ENCODE measurements at places on chromosomes 11 and 22.
A peak's percentile ranks its signal among the peaks of the same experiment; 100 is the strongest.

DNA sequence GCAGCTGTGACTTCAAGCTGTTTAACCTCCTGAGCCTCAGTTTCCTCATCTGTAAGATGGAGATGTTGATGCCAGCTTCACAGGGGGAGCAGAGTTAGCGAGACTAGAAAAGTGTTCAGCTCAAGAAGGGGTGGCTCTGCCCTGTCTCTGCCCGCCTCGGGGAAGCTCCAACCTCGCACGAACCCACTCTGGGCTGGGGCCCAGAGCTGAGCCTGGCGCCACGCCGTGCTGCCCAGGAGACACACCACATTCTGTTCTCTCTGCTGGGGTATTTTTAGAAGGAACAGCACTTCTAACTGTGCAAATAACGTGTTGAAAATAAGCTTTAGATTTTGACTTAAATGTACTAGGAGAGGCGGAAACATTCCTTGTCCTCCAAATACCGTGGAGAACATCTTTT lies 74.1 kb downstream of the PHF21B start:
- DNase-seq, result no peak

DNA sequence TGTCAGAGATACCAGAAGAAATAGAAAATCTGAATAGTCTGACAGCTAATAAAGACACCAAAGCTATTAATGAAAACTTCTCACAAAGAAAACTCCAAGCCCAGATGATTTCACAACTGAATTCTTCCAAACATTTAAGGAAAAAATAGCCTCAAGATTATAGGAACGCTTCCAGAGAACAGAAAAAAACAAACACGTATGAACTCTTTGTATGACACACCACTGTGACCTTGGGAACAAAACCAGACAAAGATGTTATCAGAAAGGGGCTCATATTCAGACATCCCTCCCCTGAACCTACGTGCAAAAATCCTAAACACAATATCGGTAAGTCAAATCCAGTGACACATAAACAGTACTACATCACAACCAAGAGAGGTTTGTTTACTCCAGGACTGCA lies 23.5 kb downstream of the CERK start:
- DNase-seq, result no peak

DNA sequence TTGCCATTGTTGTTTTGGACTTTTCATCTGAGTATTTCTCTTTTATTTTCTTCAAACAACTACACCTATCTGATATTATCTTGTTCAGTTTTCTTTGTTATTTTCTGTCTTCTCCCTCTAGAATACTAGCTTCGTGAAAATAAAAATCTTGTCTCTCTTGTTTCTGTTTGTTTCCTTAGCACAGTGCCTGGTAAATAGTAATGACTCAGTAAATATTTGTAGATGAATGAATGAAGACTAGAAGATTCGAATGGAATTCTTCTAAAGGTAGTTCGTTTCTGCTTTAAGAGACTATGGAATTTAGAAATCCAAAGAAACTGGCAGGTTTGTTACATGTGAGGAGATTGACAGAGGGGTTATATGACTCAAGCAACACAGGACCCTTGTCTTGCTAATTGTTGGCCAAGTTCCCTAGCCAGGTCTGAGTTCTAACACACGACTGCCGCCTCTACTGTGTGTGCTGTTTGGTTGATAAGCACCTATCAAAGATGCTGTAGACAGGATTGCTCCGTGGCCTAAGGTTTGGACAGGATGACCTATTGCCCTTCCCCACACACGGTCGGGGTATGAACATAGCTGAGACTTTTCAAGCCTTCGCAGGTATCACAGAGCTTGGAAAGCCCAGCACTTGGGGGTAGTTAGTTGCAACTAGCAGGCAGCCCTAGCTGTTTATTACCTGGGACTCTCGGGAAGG lies 831 bp upstream of the TMEM135 start:
- DNase-seq, result no peak

DNA sequence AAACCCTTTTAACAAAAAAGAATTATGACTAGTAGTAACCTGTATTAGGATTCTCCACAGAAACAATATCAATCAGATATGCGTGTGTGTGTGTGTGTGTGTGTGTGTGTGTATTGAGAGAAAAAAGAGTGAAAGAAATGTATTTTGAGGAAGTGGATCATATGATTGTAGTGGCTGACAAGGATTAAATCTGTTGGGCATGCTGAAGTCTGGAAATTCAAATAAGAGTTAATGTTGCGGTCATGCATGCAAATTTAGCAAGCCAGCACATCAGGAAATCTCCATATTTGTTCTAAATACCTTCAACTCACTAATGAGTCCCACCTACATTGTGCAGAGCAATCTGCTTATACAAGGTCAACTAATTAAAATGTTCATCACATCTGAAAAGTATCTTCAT lies 46.8 kb upstream of the IGLL5 start:
- no peak for DNase-seq

- DNase-seq, result peak; percentile 25
These were observed 22.1 kb upstream of the IGLL5 start for GRCh38 chr22:22865311-22866072.

DNA sequence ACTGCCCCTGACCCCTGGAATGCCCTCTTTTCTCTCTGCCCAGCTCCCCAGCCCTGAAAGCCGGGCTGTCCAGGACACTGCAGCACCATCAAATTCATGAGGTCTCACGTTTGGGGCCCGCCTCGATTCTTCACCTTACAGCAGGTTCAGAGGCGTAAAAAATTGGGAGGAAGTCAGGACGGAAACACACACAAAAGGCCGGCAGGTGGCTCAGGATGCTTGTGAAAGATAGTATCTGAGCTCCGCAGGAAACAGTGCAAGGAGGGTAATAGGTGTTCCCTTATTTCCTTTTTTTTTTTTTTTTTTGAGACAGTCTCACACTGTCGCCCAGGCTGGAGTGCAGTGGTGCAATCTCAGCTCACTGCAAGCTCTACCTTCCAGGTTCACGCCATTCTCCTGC lies 4.1 kb downstream of the RFPL2 start:
- DNase-seq, result peak; percentile 37

DNA sequence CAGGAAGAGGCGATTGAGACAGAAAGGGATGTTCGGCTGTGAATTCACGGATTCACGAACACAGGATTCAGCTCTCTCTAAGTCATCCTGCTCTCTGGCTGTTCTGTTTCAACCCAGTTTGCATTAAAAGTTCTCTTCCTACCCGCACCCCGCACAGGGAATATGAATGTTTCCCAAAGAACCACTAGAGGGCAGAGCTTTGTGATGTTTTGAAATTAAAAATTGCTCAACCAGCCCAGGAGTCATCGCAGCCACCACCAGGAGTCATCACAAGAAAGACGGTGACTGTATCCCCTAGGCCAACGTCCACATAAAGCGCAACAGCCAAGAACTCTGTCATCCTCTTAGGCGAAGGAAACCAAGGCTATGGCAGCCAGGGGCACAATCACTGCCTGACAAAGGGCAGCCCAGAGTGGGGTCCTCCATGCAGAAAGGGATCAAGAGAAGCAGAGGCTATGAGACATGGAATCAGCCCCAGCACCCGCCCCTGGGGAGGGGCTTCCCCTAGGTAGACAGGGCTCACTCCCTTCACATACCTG lies 122.4 kb downstream of the WT1 start:
- peak; percentile 25 for DNase-seq

DNA sequence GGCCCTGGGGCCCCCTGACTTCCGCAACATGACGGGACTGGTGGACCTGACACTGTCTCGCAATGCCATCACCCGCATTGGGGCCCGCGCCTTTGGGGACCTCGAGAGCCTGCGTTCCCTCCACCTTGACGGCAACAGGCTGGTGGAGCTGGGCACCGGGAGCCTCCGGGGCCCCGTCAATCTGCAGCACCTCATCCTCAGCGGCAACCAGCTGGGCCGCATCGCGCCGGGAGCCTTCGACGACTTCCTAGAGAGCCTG lies 992 bp downstream of the LRFN4 start:
- DNase-seq, result no peak

- no peak for DNase-seq
These were observed 8.0 kb downstream of the MRTFA start for GRCh38 chr22:40628354-40629042.

DNA sequence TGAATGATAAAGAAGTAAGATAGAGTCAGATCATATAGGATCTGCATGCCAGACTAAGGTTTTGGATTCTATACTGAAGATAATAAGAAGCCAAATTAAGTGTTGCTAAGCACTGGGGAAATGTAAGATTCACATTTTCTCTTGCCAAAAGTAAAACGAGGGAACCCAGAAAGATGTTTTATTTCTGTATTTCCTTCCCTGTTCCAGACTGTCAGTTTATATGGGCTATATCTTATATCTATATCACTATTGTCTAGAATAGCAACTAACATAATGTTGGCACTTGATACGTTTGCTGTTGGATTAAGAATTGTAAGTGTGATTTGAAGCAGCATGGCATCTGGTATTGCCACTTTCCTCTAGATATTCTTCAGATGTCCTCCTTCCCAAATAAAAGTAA lies 8.3 kb downstream of the OR52E6 start:
- no peak for DNase-seq

DNA sequence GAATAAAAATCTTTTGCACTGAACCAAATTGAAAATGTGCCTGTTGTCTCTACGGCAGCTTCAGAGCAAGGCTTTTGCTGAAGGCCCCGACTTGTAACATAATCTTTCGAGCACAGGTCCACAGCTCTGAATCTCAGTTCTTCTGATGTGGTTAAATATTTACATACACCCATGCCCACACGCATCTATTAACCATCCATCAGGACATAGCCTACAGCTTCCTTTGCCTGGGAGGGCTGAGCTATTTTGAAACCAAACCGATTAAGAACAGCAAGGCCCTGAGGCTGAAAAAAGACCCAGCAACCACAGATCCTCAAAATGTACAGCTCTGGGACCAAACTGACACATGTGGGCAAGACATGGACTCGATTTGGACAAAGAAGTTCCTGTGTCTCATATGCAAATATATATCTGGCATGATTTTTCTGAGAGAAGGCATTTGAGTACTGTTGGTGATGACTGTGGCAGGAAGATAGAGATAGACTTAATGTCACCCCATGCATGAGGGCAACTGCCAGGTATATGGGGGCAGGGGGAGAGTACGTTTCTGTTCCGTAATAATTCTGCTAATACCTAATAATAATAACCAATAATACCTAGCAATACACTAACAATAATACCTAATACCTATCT lies 322.7 kb upstream of the PLET1 start:
- DNase-seq, result no peak

GRCh38 chr11:19117760-19118097 lies 761 bp downstream of the ZDHHC13 start:
- no peak for DNase-seq

DNA sequence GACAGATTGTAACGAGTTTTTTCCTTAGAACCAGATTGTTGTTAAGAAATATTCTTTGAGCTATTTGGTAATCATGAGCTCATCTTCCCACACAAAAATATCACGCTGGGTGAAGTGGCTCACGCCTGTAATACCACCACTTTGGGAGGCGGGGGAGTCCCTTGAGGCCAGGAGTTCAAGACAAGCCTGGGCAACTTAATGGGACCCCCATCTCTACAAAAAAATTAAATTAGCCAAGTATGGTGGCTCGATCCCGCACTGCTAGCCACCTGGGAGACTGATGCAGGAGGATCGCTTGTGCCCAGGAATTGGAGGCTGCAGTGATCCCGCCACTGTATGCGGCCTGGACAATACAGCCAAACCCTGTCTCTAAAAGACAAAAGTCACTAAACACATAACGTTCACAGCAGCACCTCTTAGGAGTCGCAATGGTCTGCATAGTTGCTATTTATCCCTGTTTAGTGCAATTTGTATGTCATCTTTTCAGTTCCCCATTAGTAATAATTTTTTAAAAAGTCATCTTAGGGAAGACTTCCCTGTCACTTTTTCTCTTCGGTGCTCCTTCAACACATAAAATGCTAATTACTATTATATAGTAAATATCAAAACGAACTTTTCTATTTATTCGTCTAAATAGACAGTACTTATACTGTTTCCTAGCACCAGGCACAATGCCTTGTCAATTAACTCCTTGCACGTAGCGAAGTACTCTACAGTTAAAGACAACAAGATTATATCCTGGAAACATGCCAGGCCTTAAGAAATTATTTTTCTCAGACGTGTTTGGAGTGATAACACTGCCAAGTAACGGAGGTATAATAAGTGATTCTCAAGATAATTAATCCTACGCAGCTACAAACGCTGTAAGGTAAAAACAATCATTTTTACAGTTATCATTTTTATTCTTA lies 1.1 kb downstream of the ST13 start:
- peak; percentile 3 for DNase-seq

- DNase-seq, result no peak
These were observed 6.4 kb downstream of the MYEOV start for GRCh38 chr11:69300120-69301060.

- DNase-seq, result peak; percentile 6
These were observed 26.2 kb upstream of the PARVG start for GRCh38 chr22:44154436-44154942.

DNA sequence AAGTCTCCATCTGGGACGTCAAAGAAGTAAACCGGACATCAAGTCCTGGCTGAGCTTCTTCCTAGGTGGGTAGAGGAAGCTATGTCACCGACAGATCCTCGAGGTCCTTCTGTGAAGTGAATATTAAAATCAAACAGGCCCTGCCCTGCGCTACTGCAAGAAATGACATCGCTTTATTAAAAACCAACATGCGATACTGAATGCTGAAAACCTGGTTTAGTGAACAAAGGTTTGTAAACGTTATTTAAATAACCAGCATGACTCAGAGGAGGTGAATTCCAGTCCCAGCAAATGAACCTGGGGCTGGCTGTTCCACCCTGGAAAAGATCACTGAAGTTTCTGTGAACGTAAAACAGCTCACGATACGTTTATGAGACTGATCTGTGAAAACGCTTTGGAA lies 645 bp downstream of the RTCB start:
- peak; percentile 37 for DNase-seq

GRCh38 chr11:108914211-108914610 lies 249.3 kb downstream of the DDX10 start:
- no peak for DNase-seq

DNA sequence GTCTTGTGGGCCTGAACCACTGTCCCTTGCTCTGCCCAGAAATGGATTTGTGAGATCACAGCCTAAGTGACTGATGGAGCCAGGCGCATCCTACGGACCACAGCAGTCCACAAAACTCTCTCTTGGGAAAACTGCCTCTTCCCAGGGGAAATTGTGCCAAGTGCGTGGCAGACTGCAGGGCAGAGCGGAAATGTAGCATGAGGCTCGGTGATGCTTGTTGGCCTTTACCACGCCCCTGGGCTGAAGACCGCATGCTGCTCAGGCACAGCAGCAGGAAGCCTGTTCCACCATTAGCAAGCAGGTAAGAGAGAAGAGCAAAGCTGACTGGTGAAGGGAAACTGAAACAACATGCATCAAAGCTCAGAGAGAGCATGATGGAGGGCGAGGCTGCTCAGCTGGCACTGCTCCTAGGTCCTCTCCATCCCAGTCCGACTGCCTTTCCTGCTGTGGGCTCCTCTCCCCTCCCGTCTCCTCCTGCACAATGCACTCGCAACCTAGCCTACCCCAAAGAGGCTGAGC lies 26.5 kb upstream of the SCARF2 start:
- peak; percentile 71 for DNase-seq

Measured in CD4-positive, alpha-beta T cell treated with Interleukin-2 at 100 ng/mL for 4 hours (primary cell).